SJSA1 (cell line): ENCODE measurements at places on chromosomes 1 and 21.

GRCh38 chr21:41630917-41631316 is 123.0 kb upstream of the TMPRSS2 start:
- no peak overlapping the region for H3K4me3 ChIP-seq
- H3K27me3 ChIP-seq, result no peaks in the 10 kb centered on the region
- H3K4me1 ChIP-seq, result peaks cover 27% of the 10 kb centered on the region
- 0 out of 2 replicates have a peak overlapping the region, but pooled peaks have one; percentile 4 for H3K27ac ChIP-seq
- no peaks in the 10 kb centered on the region for H3K36me3 ChIP-seq

DNA sequence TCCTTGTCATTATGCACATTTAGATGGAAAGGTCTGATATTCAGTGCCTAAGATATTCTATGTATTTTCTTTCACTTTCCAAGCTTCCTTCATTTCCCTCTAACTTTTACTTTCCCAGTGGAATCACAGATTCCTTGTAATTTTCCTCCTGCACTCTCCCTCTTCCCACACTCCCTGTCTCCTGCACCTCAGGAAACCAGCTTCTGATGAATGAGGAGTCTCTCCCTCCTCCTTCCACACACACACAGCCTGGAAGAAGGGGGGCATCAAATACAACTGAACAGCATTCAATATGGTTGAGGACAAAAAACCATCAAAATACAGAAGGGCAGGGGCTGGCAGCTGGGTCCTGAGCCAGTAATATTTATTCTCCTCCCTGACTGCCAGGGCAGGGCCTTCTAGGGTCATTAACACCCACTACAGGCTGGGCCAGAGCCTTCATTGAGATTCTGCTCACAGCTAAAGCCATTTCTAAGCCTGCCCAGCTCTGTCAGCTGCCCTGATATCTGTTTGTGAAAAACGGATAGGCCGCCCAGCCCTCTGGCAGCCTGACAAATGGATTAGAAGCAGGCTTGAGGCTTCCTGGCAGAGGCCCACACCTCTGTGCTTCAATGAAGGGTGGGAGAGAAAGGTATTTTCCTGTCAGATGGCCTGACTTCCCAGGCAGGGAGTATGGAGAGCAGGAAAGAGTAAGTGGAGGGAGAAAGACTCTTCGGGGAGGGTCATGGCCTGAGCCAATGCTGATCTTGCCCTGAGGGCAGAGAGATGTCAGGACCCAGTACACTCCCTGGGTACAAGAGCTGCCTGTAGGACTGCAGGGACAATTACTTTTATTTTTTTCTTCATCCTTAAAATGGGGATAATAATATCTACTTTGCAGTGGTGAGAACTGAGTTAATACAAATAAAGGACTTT is 138.9 kb upstream of the SPATA6 start:
- H3K27me3 ChIP-seq, result peaks cover 16% of the 10 kb centered on the region
- no peaks in the 10 kb centered on the region for H3K4me1 ChIP-seq
- no peak overlapping the region for H3K4me3 ChIP-seq
- H3K36me3 ChIP-seq, result no peaks in the 10 kb centered on the region
- H3K27ac ChIP-seq, result no peak overlapping the region
- DNase-seq, result no peak

GRCh38 chr1:20615946-20616846 is 17.1 kb upstream of the PINK1 start:
- H3K36me3 ChIP-seq, result no peaks in the 10 kb centered on the region
- no peak overlapping the region for H3K4me3 ChIP-seq
- peaks cover 28% of the 10 kb centered on the region for H3K4me1 ChIP-seq
- no peak for DNase-seq
- no peaks in the 10 kb centered on the region for H3K27me3 ChIP-seq

DNA sequence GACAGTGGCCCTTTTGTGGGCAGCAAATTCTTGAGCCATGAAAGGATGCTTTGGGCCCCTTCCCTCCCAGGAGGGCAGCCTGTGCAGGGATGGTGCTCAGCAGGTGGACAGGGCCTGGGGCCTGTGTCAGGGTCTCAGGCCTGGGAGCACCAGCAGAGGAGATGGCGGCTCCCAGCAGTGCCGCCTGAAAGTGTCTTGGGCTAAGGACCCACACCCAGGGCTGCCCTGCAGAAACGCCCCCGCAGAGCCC is 23.9 kb downstream of the FTCD start:
- DNase-seq, result no peak
- peaks cover 43% of the 10 kb centered on the region for H3K36me3 ChIP-seq
- H3K27me3 ChIP-seq, result no peaks in the 10 kb centered on the region
- no peak overlapping the region for H3K27ac ChIP-seq
- H3K4me3 ChIP-seq, result no peak overlapping the region

- H3K27me3 ChIP-seq, result no peaks in the 10 kb centered on the region
- no peak overlapping the region for H3K27ac ChIP-seq
- no peaks in the 10 kb centered on the region for H3K4me1 ChIP-seq
- no peak overlapping the region for H3K4me3 ChIP-seq
Measured at GRCh38 chr1:30940541-30940940, 32.0 kb upstream of the SDC3 start.

DNA sequence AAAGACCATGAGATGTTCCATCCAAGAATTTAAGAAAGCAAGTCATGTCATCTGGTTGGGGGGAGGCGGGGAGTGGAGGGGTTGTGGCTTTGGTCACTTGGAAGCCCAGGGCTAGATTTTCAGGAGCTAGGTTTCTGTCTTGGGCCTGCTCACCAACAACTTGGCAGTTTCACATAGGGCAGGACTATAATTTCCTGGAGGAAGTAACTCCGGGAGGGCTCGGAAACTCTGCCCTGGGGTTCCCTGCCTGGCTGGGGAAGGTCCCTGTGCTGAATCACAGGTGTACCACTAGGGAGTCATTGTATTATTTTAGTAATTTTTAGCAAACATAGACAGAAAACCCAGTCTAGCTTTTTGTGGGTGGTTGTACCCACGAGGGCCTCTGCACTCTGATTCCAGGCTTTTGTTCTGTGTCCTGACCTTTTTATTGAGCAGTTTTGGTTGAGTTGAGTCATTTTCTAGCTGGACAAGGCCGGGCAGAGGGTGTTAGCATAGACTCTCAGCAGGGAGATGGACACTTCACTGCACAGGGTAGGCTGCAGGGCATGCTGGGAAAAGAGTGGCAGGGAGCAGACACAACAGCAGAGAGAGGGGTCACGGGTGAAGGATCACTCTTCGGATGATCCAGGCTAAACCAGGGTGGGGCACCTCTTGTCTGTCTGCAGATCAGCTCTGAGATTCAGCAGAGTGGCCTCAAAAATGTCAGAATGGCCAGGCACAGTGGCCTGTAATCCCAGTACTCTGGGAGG is 144.7 kb downstream of the GRIK3 start:
- H3K27me3 ChIP-seq, result no peaks in the 10 kb centered on the region
- H3K27ac ChIP-seq, result no peak overlapping the region
- peak; percentile 24 for DNase-seq
- H3K4me1 ChIP-seq, result no peaks in the 10 kb centered on the region
- no peak overlapping the region for H3K4me3 ChIP-seq

GRCh38 chr1:215002471-215002870 is 80.1 kb upstream of the KCNK2 start:
- no peak overlapping the region for H3K27ac ChIP-seq
- H3K36me3 ChIP-seq, result no peaks in the 10 kb centered on the region
- no peak overlapping the region for H3K4me3 ChIP-seq
- no peak for DNase-seq
- H3K4me1 ChIP-seq, result 0 out of 2 replicates have a peak, but pooled peaks cover 3% of the 10 kb centered on the region

- H3K4me1 ChIP-seq, result no peaks in the 10 kb centered on the region
- H3K27me3 ChIP-seq, result no peaks in the 10 kb centered on the region
- H3K4me3 ChIP-seq, result no peak overlapping the region
Measured at GRCh38 chr1:16066245-16066644, 7.2 kb downstream of the FAM131C start.

DNA sequence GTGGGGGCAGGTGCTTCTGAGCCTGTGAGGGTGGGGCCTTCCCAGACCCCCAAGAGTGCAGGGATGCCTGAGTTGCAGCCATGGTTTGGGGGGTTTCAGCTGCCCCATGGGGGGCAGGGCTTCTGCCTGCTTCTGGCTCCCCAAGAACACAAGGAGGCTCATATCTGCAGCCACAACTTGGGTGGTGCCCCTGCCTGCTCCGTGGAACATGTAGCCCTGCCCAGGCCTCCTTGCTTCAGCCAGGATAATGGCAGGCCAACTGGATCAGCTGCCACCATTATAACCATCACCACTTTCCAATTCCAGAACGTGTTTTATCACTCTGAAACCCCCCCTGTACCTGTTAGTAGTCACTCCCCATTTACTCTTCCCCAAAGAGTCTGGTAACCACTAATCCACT is 14.0 kb downstream of the ZBTB40 start:
- no peak for DNase-seq
- no peaks in the 10 kb centered on the region for H3K27me3 ChIP-seq
- no peaks in the 10 kb centered on the region for H3K36me3 ChIP-seq
- H3K4me3 ChIP-seq, result no peak overlapping the region
- H3K27ac ChIP-seq, result no peak overlapping the region

DNA sequence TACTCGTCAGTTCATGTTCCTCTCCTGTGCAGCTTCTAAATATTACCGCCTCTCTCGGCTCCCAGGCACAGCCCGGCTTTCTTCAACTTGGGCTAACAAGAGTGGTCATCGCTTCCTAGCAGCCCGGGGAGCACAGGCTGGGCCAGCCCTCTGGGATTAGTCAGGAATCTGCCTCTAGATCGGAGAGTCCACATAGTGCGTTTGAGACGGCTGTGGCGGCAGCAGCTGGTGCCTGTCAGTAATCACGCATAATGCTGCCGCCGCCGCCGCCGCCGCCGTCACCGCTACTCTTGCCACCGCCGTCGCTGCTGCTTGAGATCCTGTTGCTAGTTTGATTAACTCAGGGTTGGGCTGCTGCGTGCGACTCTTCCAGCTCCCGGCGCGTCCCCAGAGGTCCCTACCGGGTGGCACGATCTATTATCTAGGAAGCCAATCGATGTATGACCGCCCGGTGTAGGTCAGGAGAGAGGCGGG is at the start of gene RXRG:
RXRG (minus strand) TSS at position 230 of the 474 bp plus-strand sequence. CDS start 233 bp downstream, outside the sequence.
- peaks cover 49% of the 10 kb centered on the region for H3K27me3 ChIP-seq
- DNase-seq, result no peak
- H3K27ac ChIP-seq, result no peak within 1 kb of the TSS

GRCh38 chr1:43351421-43352350 is 7.1 kb upstream of the CDC20 start:
- H3K36me3 ChIP-seq, result no peaks in the 10 kb centered on the region
- H3K4me1 ChIP-seq, result peaks cover 20% of the 10 kb centered on the region

- H3K27ac ChIP-seq, result no peak overlapping the region
- H3K4me3 ChIP-seq, result no peak overlapping the region
- H3K36me3 ChIP-seq, result no peaks in the 10 kb centered on the region
- H3K27me3 ChIP-seq, result no peaks in the 10 kb centered on the region
- no peak for DNase-seq
Measured at GRCh38 chr1:163049296-163049695, 19.9 kb upstream of the RGS4 start.

GRCh38 chr1:54335755-54336108 is 70.5 kb downstream of the SSBP3 start:
- H3K36me3 ChIP-seq, result peaks cover 21% of the 10 kb centered on the region
- H3K4me1 ChIP-seq, result peaks cover 82% of the 10 kb centered on the region
- H3K27me3 ChIP-seq, result no peaks in the 10 kb centered on the region
- DNase-seq, result peak; percentile 96

DNA sequence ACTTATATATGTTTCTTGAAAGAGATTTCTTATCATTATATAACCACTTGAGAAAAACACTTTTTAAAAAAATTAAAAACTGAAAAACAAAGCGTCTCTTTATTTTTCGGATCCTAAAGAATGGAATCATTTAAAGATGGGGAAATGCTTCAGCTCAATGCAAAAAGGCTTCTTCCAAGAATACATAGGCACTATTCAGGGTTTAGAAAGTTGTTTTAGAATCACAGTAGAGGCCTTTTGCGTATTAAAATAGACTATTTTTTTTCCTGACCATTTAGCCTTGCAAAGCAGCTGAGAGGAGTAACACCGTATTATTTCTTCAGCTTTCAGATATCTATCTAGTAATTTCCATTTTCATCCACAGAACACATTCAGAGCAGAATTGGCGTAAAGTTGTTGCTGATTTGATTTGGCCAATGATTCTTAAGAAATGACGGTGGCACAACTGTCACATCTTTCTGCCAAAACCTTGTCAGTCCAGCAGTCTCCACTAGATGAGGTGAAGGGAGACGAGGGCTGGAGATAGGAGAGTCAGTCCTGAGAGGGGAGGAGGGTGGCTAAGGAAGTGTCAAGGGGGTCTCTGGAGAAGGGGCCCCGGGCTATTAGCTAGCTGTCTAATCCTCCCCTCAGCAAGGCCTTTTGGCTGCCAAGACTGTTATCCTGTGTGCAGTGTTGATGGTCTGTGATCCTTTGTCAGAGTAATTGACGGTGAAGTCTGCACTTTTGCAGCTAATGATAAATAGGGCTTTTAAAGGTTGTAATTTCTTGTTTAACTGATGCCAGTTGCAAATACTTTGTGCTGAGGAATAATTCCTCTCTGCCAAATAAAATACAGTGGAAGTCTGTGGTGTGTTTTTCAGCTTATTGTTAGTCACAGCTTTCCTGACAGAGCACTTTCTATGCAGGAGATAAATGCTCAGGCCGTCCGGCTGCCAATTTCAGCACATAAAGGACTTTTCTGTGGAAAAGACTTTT is 34.7 kb downstream of the PRRX1 start:
- no peaks in the 10 kb centered on the region for H3K4me1 ChIP-seq
- no peak overlapping the region for H3K4me3 ChIP-seq
- DNase-seq, result no peak
- H3K27ac ChIP-seq, result no peak overlapping the region

GRCh38 chr1:197144570-197145325 is 1.7 kb downstream of the ASPM start:
- peak; percentile 38 for DNase-seq
- peak overlapping the region; percentile 94; the same call in 1 of the 2 replicates for H3K27ac ChIP-seq
- no peaks in the 10 kb centered on the region for H3K27me3 ChIP-seq
- peaks cover 53% of the 10 kb centered on the region for H3K36me3 ChIP-seq
- peak overlapping the region; percentile 71 for H3K4me3 ChIP-seq

DNA sequence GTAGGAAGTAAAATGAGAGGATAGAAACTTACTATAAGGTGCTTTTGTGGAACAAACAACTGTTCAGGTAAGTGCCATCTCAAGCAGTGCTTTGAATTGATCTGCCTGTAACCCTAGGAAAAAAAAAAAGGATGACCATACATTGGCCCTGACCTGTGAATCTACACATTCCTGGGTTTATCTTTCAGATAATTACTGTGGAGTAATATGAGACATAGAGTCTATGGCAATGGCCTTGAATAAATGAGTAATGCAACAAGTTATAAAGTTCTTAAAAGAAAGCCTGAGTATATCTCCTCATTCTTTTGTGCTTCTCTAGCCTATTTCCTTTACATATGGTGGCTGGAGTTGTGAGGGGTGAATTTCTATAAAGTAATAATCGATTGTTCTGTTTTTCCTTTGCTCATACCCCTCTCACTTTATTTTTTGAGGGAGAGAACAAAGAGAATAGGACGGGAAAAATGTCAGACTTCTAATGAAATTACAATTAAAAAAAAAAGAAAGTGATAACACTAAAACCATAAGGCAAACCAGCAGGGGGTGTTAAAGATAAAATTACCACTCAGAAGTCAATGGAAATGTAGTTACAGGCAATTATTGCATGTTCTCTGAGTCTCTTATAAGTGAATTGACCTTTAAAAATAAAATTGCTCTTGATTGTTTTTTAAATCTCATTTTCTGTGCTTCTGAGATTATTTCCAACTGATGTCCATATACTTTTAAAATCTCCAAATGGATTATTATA is 12.4 kb upstream of the ATP1A1 start:
- H3K27me3 ChIP-seq, result no peaks in the 10 kb centered on the region; the same call in 1 of the 2 replicates
- DNase-seq, result no peak
- H3K36me3 ChIP-seq, result no peaks in the 10 kb centered on the region
- H3K27ac ChIP-seq, result no peak overlapping the region
